ENCODE measurements at places on chromosomes 5 and 9.
A peak's percentile ranks its signal among the peaks of the same experiment; 100 is the strongest.

GRCh38 chr5:94459915-94460314, 158.5 kb downstream of the KIAA0825 start:
- DNase-seq, result no peak

GRCh38 chr9:136762221-136762691, 2.1 kb downstream of the LCN15 start:
- DNase-seq, result no peak

DNA sequence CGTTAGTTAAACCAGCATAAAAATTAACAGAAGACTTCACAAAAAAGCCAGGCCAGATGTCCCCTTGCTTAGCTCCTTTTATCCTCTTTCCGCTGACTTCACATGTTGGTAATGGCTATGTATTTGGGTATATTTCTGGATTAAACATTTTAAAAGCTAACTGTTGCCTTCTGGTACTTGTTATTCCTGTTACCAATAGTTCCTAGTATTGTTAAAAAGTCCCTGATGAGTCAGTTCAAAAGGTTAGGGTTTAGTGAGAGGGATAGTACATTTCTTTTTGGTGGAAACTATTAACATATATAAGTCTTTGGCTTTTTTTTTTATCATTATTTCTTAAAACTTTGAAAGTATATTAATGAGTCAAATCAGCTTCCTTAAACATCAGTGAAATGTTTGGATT, 103.2 kb upstream of the ELL2 start:
- no peak for DNase-seq

GRCh38 chr5:137833463-137833862, 34.2 kb upstream of the MYOT start:
- no peak for DNase-seq

GRCh38 chr5:74570250-74570649, 70.3 kb downstream of the ENC1 start:
- DNase-seq, result no peak

GRCh38 chr5:72940082-72940481, 15.8 kb upstream of the FCHO2 start:
- no peak for DNase-seq

- DNase-seq, result no peak
Observed at GRCh38 chr5:180390441-180391190, 37.5 kb upstream of the GFPT2 start.

GRCh38 chr5:33788922-33789566, 102.7 kb downstream of the ADAMTS12 start:
- no peak for DNase-seq

DNA sequence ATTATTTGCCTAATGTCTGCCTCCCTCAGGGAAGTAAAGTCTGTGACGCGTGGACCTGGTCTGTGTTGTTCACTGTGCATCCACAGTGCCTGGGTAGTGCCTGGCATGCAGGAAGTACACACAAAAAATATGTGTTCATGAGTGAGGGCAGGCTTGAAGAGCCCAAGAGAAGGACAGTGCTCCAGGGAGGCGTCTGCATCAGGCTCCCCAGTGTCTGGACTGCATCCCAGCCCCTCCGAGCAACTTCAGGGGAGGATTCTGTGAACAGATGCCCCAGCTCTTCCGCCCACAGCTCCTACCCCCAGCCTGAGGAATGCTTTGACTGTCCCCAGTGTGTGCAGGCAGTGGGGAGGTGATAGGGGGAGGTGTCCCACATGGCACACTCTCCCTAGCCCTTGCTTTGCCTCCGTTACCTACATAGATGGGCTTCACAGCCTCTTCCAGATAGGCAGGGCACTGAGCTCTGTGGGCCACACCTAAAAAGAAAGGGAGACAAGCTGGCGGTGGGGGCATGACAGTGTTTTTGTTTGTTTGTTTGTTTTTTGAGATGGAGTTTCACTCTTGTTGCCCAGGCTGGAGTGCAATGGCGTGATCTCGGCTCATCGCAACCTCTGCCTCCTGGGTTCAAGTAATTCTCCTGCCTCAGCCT, 25.4 kb downstream of the IRF1 start:
- DNase-seq, result no peak

DNA sequence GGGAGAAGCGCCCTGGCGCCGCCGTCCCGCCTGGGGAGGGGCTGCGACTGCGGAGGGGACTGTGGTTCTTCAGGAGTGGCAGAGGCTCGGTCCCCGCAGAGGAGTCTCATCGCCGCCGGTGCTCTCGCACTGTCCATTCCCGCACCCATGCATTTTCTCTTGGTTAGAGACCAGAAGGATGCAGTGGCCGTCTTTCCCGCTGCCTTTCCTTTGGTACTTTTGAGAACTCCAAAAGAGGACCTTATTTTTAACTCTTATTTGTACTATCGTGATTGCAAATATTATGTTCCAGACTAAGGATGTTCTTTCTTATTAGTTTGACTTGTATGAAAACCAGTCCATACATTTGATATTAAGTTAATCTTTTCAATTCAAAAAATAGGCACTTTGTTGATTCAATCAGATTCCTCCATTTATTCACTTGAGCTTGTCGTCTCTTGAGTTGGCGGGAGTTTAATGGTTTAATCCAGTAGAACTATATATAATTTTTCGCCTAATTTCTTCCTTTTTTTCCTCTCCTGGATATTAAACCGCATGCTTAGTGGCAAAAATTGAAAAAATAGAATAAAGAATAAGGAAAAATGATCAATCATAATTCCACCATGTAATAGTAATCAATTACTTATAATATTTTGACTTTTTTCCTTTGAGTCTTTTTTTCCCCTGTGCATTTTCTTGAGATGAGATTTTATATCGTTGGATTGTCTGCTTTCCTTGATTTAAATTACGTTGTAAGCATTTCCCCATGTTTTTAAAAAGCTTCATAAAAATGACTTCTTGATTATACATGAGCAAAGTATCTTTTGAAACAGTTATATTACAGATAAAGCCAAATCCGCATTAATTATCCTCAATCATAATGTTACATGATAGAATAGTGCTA, 861 bp downstream of the ZFYVE16 start:
- DNase-seq, result peak; percentile 18

DNA sequence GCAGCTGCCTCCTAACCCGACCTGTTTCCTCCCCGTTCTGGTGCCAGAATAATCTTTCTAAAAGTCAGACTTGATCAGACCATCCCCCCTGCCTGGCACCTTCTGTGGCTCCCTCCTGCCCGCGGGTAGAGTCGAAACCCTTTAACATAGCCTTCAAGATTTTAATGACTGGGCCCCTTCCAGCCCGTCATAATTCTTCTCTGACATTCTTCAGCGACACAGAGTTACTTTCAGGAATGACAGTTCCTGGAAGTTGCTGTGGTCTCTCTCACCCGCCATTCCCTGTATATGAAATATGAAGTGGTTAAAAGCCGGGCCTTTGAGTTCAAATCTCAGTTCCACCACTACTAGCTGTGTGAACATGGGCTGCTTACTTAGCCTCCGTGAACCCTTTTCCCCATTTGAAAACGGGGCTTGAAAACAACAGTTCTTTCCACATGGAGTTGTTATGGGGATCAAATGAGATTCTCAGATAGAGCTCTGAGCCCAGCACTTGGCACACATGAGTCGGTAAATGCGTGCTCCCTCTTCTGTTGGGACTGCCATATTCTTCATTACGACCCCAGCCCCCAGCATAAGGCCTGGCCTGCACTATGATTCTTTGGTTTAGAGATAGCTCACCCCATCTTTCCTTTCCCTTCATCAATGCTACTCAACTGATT, 737 bp downstream of the NANS start:
- no peak for DNase-seq

DNA sequence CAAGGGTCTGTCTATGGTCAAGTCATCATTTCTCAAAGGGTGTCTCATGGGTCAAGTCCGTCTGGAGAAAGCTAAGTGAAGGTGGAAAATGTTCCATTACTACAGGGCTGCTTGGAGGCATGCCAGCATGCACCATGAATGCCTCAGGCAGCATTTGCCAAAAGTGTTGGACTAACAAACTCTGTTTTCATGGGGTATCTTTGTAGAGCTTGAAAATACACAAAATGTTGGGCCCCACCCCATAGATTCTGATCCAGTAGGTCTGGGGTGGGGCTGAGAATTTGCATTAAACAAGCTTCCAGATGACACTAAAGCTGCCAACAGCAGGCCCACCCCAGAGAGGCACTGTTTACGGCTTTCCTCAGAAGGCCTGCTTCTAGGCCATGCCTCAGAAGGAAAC, 75.0 kb upstream of the FRRS1L start:
- DNase-seq, result no peak

- DNase-seq, result no peak
Observed at GRCh38 chr9:92971121-92971520, 23.8 kb downstream of the FGD3 start.

DNA sequence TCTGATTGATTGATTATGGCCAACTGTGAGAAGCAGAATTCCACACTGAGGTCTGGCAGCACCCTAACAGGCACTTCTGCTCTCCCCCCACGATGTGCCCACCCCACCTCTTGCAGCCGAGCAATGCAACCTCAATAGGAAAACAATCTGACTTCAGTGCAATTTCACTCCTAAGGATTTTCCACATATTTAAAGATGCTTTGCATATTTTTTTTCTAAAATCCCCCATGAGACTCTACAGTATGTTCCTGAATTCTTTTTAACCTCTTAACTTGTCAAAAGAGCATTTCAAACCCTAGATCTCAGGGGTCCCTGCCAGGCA, 243.1 kb downstream of the AUH start:
- no peak for DNase-seq

DNA sequence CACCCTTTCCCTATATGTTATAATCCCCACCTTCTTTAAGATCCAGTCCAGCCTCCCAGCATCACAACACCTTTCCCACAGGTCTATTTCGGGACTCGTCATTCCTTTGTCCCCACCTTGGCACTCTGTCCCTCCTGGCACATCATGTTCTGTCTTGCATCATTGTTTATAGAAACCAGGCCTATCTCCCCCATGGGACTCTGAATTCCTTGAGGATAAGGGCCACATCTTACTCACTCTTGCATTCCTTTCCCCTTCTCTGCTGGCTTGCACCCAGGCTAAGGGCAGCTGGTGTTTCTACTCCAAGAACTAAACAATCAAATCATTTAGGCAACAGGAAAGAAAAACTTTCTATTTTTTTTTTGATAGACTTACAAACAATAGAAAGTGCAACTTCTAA, 205.7 kb downstream of the AGTPBP1 start:
- no peak for DNase-seq

DNA sequence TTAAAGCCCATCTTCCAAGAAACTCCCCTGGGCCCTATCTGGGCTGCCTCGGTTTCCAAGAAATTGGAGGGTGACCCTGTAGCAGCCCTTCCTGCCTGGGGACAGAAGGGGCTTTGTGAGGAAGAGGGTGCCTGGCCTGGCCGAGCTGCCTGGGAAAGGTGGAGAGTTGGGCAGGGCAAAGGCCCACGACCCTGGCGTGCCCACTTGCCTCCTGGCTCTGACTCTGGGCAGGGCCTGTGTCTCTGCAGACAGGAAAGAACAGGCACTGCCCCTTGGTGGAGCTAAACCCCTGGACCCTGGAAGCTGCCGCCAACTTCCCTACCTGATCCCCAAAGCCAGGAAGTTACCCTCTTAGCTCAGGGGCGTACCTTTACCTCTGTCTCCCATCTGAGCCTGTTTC, 149.3 kb downstream of the RGS3 start:
- DNase-seq, result no peak

DNA sequence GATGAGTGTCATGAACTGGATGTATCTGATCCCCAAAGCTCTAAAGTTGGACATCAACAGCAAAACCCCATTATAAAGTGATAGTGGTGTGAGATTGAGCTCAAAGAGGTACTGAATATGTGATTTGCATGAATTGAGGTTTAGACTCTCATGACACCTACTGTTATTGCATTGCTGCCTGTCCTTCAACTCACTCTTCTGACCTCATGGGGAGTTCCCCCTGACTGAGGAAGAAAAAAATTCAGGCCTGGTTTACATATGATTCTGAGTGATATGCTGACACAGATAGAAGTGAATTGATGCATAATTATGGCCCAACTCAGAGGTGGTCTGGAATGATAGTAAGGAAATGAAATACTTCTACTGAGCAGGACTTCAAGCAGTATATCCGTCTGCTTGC, 76.2 kb upstream of the CHD1 start:
- DNase-seq, result no peak

- DNase-seq, result no peak
Observed at GRCh38 chr5:172311605-172312004, 28.0 kb upstream of the UBTD2 start.

GRCh38 chr9:126342621-126343031, 16.0 kb downstream of the MVB12B start:
- DNase-seq, result no peak

DNA sequence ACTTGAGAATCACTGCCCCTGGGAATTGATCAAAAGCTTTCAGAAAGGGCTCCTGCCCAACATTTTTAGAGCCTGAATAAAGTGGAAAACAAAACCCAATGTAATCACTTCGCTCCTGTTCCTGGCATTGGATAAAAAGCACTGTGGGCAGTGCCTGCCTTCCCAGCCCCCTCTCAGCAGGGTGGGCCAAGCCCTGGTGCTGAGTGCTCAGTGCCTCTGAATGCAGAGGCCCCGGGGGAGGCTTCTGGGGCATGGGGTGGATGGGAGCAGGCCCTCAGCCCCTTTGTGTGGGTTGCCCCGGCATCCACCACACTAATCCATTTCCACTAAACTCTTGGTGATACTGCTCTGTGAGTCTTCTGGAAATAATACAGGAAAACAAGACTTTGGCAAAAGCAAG, 55.6 kb downstream of the CFAP90 start:
- no peak for DNase-seq

- DNase-seq, result no peak
Observed at GRCh38 chr9:26033336-26033735, 355.1 kb upstream of the TUSC1 start.

GRCh38 chr5:71695071-71695470, 24.0 kb upstream of the CARTPT start:
- DNase-seq, result no peak

DNA sequence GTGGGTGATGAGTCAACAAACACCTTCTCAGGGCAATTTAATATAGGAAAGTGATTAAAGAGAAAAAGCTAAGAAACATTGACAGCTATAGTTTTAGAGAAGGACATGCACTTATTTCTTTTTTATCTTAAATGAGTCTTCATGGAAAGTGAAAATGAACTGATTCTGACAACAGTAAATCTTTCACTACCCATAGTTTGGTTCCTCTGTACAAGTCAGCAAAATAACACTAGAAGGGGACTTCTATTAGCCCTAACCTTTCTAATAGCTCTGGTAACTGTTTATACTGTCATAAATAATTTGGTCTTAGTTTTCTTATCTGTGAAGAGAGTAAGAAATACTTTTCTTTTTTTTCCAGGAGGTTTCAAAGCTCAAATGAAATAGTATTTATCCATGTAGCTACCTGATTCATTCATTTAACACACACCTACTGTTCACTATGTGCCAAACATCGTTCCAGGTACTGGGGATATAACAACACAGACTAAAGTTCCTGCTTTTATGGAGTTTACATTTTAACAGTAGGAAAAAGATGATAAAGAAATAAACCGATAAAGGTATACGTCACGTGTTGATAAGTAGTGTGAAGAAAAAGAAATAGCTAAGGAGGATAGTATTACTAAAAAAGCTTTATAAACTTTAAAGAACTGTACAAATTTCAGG, 148.2 kb downstream of the PCSK1 start:
- no peak for DNase-seq

DNA sequence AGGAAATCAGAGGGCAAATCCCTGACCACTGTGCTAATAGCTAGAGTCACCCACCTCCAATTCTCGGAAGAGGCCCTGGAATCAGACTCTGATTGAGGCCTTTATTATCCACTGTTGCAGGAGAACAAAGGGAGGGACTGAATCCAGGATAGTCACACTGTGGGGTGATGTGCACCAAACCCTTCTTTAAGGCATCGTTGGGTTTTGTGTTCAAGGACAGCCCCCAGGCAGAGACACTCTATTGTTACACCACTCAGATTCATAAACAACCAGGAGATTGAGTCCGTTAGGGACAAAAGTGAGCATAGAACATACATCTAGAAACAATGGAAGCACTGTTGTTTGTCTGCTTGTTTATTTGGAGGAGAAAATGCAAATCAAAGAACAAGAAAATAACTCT, 124.6 kb upstream of the TBCA start:
- no peak for DNase-seq
